ENCODE measurements at places on chromosomes 6 and 20.

DNA sequence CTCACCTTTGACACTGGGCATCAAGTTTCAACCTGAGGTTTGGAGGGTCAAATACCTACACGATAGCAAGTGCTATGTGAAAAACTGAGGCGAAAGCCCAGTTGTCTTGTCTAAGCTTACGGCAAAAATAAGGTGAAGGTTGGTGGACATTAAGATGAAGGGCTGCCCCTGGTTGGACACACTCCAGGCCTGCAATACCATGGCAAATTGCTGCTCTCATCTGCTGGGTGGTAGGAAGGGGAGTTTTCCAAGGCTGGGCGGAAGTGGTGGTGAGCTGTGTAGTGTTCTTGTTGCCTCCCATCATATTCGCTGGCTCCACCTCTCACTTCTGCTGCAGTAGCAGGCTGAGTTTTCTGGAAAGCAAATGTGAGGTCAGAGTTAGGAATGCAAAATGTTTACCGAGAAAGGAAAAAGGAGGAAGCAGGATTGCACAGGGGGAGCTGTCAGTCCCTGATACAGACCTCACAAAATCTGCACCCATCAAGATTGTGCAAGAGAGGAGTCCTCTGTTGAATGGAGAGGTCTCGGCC is 33.7 kb downstream of the SCP2D1 start:
- no peak for DNase-seq

DNA sequence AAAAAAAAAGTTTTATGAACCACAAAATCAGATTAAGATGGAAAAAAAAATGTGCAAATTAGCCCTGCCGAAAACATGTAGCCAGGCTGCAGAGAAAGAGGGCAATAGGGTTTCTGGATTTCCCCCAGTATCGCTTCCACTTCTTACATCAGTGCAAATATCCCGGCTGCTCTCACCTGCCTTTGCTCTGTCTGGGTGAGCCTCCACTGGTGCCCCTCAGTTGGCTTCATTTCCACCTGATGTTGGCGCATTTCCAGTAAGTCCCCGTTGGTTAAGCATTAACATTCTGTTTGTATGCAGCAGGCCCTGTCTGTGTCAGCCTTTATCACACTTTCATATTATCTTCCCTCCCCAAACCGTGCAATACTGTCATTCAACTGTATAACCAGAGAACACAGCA is 215.1 kb downstream of the CBLN4 start:
- DNase-seq = no peak

DNA sequence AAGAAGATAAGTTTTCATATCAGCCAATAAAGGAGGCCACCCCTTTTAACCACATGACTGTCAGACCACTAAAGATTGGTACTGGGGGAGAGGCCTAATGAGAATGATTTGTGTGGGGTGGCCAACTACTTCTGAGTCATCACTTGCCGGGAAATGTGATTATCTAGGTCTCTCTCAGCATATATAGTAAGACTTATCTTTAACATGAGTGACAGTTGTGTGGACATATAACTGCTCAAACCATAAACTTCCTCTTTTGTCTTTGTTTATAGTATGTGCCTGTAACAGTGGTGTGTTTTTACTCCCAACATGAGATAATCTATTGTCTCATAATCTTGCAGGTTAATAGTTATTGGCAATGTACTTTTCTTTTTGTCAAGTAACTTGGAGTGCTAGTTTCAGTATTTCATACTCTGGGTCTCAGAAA is 312.4 kb downstream of the CDKAL1 start:
- no peak for DNase-seq

DNA sequence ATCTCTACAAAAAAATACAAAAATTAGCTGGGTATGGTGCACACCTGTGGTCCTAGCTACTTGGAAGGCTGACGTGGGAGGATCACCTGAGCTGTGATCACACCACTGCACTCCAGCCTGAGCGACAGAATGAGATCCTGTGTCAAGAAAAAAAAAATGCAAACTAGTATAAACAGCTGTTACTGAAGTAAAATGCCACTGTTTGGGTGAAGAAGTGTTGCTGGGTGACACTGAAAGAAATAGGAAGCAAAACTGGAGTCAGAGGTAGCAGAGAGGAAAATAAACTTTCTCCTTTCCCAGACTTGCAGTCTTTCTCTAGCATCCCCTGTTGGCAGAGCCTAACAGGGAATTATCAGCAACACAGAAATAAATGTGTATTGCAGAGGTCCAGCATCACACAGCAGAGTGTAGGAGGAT is 241.2 kb upstream of the PREP start:
- no peak for DNase-seq

GRCh38 chr6:166626177-166627032 is 646 bp downstream of the RPS6KA2 start:
- DNase-seq = peak; percentile 22

DNA sequence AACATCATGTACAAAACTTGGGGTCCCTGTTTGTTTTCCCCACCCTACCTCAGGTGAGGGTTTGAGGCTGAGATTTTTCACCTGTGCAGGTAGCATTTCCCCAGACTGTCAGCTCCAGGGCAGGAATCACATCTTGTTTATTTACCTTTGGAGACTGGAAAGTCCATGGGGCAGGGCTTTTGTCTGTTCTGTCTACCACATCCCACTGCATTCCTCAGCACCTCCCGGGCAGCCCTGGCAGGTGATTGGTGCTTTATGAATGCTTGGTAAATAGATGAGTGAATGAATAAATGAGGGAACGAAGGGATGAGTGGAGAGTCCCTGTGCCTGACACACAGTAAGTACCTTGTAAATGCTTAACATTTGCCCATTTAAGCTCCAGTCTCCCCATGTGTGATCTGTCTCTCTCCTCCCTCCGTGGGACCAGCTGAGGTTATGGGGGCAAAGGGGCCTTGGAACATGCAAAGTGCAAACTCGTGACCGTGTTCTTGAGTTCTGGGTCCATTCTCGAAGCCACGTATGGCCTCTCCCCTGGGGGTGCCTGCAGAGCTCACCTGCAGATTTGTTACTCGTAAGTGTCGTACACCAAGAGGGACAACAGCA is 69.7 kb upstream of the PMEPA1 start:
- no peak for DNase-seq

- DNase-seq = no peak
Observed at GRCh38 chr6:38192487-38192886, 373.0 kb downstream of the ZFAND3 start.

DNA sequence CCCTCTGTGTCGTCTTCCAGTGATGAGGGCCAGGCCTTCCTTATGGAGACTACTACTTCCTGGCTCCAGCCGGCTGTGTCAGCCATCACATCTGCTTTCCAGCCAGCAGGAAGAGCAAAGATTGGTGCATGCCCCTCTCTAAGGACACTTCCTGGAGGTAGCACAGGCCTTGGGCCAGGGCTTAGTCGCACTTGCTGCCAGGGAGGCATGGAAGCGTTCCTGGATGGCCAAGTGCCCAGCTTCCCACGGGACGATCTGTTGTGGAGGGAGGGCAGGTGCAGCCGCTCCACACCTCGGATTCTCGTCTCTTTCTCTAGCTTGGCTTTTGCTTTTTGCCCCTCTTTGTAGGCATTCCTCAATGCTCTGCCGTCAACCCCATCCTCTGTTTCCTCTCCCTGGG is 11.9 kb downstream of the ERMARD start:
- peak; percentile 44 for DNase-seq

- DNase-seq = no peak
Observed at GRCh38 chr6:70819646-70820045, 137.2 kb downstream of the B3GAT2 start.

DNA sequence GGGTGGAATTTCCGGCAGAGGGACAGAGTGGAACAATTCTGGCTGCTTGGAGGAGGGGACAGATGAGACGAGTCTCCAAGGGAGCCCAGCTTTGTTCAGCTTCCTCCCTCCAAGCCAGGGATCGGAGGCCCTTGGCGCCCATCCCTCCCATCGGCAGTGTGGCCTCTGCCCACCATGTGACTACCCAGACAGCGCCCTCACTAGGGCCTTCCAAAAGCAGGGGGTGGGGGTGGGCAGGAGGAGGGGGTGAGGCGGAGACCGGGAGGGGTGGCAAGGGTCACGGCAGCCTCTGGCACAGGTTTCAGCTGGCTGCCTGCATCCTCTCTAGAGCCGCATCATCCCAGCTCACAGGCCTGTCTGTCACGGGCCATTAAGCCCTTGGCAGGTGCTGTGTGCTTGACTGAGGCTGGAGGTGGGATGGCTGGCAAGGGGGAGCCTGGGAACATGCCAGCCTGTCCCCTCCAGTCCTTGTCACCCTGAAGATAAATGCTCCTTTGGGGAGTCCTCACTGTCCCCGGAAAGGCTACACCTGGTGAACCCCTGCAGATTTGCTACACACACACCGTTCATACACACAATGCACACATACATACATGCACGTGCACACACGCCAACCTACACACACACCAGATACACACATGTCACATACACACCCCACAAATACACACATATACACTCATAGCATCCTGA is 6.2 kb upstream of the FGD2 start:
- DNase-seq = no peak

DNA sequence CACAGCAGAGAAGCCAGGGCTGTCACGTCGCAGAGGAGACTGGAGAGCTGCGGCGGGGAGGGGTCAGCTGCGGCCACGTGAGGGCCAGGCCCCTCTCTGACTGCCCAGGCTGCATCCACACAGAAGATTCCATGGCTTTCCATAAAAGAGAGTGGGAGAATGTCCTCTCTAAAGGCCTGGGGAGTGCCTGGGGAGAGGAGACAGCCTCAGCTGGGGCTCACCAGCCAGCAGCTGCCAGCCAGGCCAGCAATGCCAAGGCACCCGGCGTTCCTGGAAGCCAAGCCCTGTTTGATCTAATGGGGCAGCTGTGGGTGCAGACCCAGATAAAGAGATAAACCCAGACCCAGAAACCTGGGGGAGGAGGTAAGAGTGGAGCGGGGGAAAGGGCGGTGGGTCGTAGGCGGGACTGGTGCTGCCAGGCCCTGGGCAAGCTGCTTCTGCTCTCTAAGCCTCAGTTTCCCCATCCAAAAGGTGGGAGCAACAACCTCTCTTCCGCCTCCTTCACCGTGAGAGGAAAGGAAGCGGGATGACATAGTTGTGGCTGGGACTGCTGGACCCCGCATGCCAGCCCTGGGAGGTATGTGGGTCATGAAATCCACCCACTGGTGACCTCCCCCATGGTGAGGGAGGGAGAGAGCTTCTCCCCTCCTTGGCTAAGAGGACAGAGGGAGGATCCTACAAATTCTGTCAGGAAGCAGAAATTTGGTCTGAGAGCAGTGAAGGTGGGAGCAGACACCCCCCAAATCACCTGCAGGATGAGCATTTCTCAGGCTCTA is 3.1 kb upstream of the OSBPL2 start:
- no peak for DNase-seq

DNA sequence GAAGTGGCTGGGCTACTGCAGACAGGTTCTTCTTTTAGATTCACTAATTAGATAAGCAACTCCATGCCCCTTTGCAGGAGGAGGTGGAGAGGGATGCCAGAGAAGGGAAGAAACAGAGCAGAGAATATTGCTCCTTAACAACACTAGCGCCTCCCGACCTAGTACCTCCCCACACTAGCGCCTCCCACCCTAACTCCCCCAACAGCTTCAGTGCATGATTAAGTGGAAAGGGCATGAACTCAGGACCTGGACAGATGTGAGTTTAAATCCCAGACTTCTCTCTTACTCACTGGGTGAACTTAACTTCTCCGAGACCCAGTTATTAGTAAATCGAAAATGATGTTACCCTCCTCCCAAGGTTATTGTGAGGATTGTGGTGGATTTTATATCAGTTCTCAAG is 25.7 kb downstream of the STX11 start:
- no peak for DNase-seq

DNA sequence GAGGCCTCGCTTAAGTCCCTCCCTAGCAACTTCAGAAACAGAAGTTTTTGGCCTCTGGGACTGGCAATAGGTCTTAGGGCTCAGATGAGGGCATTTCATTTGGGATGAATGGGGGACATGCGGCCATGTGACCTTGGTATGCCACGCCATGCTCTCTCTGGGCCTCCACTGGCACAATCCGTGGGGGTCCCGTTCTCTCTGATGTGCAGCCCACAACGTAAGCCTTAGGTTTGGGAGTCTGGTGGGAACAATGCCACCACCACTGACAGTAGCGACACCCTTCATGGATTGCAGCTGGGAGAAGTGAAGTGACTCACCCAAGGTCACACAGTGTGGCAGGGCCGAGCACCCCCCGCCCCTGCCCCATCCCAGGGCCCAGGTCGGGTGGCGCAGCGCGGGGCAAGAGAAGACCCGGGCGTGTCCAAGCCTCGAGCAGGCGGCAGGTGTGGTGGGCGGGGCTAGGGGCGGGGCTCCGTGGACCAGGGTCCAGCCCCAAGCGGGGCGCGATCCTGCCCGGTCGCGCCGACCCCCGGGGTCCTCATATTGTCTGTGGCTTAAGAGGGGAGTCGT is 864 bp upstream of the CEBPB start:
- DNase-seq = no peak

DNA sequence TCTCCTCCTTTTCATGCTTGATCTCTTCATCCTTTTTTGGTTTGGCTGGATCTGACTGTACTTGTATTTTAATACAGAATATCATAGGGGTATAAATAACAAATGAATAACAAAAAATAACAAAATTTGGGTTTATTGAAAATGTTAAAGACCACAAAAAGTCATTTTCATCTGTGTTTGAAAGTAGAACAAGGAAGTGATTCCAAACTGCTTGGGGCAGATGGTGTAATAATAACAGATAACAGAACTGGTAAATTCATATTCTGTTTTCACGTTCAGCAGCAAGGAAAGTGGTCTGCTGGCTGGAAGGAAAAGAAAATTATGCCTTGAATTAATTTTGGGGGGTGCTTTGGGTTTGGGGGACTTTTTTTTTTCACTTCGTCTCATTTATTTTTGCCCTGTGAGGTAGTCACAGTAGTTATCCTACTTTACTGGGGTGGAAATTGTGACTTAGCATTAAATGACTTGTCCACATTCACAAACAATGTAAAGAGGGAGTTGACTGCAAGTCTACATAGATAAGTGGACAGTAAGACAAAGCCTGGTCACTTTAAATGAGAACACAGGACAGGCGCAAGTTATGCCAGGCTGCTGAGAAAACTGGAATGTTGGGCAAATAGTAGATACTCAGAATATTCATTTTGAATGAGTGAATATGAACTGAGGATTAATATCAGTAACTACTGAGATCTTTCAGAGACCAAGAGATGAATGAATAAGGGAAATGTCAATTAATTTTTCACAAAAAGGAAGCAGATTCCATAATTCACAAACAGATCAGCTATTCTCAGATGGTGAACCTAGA is 193.9 kb upstream of the CITED2 start:
- DNase-seq = no peak

DNA sequence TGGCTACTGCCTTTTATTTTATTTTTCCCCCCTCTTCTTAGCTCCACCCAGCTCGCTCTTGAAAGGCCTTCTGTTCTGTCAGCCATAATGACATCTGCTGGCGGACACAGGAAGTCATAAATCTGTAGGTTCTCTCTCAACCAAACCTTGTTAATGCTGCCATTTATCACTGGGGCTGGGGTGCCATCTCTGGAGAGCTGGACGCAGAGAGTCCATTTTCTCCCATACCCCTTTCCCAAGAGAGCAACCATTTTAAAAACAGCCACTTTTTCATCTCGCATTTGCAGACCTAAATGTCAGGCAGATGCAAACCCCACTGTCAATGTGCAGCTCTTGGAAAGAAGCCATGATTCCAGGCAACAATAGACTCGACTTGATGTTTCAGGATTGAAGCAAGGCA is 13.0 kb upstream of the TSHZ2 start:
- DNase-seq = no peak

GRCh38 chr6:747028-747427 is 54.1 kb upstream of the EXOC2 start:
- DNase-seq = no peak

- no peak for DNase-seq
Observed at GRCh38 chr6:108648191-108648590, 87.5 kb downstream of the FOXO3 start.

GRCh38 chr6:149234051-149234962 is 83.2 kb upstream of the TAB2 start:
- no peak for DNase-seq
